NCI-H187 treated with DMSO at 0.1 percent for 48 hours (cell line): ENCODE measurements at places on chromosomes 1 and 21.

DNA sequence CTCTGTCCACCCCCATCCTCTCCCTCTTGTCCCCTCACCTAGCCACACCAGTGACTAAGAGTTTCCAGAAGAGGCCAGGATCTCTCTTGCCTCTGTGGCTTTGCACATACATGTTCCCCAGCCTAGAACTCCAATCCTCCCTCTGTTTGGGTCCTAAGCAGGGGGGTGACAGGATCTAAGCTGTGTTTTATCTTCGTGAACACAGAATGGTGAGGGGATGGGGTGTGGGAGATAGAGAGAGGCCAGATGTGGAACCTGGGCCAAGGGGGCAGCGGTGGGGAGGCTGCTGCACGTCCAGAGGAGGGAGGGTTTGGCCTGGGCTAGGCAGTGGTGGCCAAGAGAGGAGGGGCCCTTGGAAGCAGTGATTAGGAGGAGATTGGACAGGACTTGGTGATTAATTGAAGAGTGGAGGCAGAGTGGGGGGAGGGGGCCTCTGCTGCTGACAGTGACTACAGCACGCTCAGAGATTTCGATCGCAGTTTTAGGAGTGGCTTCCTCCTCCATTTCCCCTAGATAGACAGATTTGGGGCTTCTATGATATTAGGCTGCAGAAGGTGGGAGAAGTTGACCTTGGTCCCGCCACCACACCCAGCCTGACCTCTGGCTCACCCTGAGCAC lies 17.1 kb upstream of the ADGRB2 start:
- DNase-seq, result no peak

DNA sequence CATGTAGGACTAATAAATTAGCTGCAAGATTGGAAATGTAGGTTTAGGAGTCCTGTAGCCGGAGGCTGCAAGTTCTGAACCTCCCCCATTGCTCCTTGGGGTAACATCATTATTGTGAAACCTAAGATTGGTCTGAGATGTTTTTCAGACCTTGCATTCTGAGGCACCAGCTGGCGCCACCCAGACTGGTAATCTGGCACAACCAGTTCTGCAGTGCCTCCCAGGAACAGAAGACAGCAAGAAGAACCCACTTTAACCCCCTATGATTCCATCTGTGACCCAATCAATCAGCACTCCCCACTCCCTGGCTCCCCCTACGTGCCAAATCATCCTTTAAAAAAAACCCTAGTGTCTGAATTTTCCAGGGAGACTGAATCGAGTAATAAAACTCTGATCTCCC lies 11.6 kb upstream of the DNAJC6 start:
- no peak for DNase-seq

DNA sequence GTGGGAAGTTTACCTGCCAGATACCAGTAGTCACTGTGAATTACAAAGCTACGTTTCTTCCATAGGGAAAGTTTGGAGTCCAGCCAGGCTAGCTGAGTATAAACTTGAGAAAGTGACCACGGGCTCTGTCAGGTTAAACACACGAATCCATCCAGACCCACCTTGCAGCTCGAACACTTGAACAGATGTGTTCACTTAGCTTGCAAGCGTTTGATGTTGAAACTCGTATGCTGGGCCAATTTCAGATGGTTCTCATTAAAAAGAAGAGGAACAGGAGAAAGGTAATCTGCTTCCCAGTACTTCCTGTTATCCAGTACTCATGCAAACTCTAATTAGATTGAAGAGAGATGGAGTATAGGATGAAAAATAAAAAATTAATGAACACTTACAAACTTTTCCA lies 636.4 kb downstream of the SMYD3 start:
- no peak for DNase-seq

DNA sequence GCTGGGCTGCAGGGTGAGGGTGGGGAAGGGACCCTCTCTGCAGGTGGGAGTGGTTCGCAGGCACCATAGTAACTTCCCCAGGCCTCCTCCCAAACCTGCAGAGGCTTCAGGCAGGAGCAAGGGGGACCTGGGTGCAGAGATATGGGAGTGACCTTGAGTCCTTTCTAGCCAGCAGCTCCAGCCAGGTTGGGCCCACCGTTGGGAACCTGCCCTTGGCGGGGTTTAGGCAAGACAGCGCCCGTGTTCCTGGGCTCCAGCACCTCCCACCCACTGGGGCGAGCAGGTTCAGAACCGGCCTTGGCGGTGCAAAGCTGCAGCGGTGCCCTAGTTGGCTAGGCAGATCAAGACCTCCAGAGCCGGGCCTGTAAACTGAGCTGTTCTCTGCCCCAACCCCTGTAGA lies 2.2 kb upstream of the PRDM16 start:
- DNase-seq, result no peak

DNA sequence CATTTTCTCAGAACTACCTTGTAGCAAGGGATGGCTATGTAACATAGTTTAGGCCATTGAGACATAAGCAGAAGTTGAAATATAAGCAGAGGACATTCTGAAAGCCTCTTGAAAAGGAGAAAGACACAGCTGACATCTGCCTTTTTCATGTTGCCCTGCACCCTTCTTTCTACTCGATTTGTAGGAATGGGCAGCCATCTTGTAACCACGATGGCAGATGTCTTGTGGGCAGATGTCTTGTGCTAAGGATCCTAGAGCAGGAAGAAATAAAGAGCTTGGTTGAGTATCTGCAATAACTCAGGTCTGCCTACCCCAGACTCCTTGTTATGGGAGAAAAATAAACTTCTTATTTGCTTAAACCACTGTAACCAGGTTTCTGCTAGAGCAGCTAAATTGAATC lies 351.0 kb downstream of the PDE4B start:
- DNase-seq, result no peak

DNA sequence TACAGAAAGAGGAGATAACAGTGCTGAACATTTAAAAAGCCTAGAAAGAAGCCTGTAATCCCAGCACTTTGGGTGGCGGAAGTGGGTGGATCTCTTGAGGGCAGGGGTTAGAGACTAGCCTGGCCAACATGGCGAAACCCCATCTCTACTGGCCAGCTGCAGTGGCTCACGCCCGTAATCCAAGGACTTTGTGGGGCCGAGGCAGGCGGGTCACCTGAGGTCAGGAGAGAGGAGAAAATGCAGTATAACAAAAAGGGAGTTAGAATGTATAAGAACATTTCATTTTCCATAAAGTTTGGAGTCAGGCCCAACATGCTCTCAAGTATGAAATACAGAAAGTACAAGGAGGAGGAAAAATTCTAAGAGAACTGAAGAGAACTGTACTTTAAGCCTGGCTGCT lies 134.5 kb downstream of the SMYD3 start:
- no peak for DNase-seq

- DNase-seq, result no peak
Measured at GRCh38 chr1:164971391-164971790, 385.1 kb downstream of the LMX1A start.

- DNase-seq, result no peak
Measured at GRCh38 chr1:202058001-202058908, 47.9 kb downstream of the ELF3 start.

DNA sequence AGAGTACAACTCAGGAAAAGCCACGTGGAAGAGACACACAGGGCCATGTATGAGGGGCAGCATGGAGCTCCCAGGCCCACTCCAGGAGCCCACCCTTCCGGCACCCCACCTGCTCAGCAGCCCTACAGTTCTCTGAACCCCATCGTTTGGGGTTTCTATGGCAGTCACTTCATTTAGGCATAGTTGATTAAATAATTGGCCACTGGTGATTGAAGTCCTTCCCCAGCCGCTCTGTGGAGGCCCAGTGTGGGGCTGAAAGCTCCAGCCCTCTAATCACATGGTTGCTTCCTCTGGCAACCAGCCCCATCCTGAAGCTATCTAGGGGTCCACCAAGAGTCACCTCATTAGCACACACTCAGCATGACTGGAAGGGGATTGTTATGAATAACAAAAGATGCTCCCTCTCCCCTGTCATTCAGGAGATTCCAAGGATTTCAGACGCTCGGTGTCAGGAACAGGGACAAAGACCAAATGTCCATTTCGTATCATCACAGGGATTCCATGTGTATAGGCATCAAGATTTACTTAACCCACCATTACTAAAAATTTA lies 12.2 kb upstream of the S100A7A start:
- no peak for DNase-seq

- no peak for DNase-seq
Measured at GRCh38 chr21:35423709-35424108, 374.6 kb upstream of the RUNX1 start.

- DNase-seq, result no peak
Measured at GRCh38 chr1:79285667-79286066, 279.1 kb upstream of the ADGRL4 start.

GRCh38 chr1:117555806-117556205 lies 50.0 kb upstream of the TENT5C start:
- no peak for DNase-seq

DNA sequence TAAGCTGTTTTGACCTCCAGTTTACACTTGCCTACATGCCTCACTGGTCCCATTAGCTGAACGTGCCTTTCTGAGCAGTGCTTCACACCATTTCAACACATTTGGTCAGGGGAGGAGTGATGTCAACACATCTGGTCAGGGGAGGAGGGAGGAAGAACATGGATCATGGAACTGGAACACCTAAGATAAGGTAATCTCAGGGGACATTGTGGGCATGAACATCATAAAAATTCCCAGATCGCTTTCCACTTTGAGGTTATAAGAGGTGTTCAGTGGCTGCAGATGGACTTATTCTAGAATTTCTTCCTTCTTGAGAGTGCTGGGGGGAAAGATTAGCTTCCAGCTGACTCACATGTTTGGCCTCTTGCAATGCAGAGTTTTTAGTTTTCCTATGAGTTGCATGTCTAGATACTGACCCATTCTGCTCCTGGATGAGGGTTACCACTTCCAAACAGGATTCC lies 2.0 kb downstream of the QSOX1 start:
- DNase-seq, result no peak

DNA sequence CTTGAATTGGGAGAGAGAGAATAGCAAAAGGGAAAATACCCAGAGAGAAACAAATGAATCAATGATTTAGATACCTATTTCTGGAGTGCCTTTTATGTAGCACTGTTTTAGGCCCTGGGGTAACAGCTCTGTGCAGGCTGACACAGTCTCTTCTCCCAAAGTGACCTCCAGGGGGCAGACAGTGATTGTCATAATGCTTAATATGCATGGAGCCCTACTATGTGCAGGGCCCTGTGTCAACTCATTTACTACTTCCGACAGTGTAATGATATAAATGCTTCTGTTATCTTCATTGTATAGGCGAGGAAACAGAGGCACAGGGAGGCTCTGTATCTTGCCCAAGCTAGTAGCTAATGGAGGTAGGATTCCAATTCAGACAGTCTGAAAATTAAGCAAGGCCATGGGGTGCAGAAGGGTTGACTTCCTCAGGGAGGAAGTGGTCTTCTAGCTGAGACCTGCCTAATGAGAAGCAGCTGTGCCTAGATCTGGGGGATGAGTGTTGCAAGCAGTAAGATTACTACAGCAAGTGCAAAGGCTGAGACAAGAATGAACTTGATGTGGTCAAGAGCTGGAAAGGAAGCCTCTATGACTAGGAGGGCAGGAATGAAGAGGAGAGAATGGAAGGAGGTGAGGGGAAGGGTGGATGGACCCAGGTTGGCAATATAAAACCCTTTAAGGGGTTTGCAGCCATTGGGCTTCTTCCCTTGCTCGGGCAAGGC lies 16.2 kb upstream of the SERINC2 start:
- DNase-seq, result no peak

- no peak for DNase-seq
Measured at GRCh38 chr1:153030895-153031294, at the start of gene SPRR1B. Gene SPRR1B, plus strand, starts transcription at chr1:153031203. Its CDS starts 1,143 bp downstream, at chr1:153032346.

GRCh38 chr1:176932114-176933104 lies 232.1 kb downstream of the ASTN1 start:
- no peak for DNase-seq

DNA sequence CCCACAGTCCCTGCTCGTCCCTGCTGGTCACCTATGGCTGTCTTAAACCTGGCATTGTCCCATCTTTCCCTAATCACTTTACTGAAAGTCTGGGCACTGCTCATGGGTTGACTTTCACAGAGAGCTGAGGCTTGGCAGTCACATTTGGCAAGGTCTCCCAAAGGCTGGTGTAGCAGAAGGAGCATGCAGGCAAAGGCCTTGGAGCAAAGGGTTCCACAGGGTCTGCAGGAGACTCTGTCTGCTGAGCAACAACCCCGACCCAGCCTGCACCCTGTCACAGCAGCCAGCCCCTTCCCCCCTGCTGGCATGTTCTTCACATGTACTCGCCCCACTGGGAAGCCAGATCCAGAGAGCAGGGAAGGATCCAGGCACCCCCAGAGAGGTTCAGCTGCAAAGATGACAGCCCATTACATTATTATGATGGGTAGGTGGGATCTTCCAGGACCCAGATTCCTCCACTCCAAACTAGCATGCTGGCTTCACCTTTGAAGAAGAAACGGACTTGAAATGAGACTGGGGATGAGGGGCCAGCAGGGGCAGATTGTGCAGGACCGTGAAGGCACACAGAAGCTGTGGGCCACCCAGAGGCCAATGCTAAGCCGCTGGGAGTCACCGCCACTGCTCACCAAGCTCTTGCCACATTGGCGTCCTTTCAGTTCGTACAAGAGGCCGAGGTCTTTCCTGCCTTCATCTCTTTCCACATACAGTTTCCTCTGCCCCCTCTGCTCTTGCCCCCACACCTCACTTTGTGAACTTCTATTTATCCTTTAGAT lies 14.2 kb upstream of the TMEM125 start:
- DNase-seq, result no peak

DNA sequence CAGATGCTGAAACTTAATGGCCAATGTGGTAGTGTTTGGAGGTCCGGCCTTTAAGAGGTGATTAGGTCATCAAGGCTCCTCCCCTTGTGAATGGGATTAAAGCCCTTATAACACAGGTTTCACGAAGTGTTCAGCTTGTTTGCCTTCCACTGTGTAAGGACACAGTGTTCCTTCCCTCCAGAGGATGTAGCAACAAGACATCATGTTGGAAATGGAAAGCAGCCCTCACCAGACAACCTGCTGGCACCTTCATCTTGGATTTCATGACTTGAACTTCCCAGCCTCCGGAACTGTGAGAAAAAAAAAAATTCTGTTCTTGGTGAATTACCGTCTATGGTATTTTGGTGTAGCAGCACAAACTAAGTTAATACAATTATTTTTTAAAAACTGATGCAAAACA lies 613.8 kb downstream of the KIF26B start:
- DNase-seq, result no peak

- no peak for DNase-seq
Measured at GRCh38 chr1:94859174-94859573, 39.0 kb downstream of the SLC44A3 start.

GRCh38 chr1:182620924-182621585 lies 16.9 kb upstream of the RGS16 start:
- DNase-seq, result no peak

DNA sequence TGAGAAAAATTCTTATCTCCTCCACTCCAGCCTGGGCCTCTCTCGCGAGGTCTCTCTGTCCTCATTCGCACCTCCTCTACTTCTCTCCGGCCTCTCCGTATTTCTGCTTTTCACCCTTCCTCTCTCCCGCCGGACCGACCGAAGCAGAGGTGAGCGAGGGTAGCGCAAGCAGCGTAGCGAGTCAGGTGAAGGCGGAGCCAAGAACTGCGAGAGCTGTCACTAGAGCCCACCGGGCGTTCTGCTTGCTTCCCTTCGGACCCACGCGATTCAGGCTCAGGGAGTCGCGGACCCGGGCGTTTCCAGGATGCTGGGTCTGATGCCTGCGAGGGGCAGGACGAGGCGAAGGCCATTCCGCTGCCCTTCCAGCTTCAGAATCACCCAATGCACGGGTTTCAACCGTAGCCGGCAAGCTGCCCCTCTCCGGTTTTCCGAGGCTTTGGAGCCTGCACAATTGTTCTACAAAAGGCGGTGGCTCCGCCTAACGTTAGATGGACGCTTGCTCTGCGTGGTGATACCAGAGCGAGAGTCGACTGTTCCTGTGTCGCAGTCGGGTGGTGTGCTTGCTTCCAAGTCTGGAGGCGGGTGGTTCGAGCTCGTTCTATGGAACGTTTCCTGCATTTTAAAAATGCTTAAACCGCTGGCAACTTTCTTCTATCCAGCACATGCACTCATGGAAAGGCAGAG lies 310.2 kb downstream of the FAM72C start:
- DNase-seq, result no peak

GRCh38 chr1:41192456-41193178 lies 49.5 kb downstream of the SCMH1 start:
- DNase-seq, result no peak
